ENCODE measurements at places on chromosomes 2 and 18.

DNA sequence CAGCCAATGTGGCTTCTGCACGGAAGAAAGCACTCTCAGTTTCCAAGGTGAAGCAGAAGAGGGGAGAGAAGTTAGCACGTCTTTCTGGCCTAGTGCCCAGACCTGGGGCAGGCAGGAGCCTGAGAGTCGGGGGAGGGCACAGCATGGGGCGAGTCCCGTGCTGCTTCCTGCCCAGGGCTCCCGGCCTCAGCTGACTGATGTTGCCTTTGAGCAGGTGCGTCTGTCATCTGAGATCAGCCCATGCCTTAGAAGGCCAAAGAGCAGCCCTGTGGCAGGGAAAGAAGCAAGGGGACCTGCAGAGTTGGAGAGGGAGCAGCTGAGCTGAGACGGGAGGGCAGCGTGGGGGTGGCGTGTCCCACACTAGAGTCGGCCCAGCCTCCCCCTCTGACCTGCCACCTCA lies 3.3 kb downstream of the KCNIP3 start:
- no peak for DNase-seq

GRCh38 chr18:7172611-7173010 lies 55.0 kb upstream of the LAMA1 start:
- no peak for DNase-seq

DNA sequence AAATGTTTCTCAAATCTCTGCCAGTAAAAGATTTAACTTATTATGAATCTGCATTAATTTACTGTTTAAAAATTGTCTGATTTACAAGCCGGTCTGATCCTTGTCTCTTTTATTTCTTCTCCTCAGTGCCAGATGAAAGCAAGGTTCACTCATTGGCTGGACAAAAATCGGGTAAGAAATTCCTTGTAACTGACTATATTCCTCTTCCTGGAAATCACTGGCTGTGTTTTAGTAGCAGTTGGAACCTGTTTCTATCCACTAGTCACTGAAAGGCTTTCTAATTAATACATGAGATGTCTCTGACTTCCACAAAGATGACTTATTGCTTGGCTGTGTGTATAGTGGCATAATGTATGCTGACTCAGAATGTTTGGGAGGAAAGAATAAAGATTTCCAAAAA lies 436.6 kb upstream of the NRP2 start:
- no peak for DNase-seq

DNA sequence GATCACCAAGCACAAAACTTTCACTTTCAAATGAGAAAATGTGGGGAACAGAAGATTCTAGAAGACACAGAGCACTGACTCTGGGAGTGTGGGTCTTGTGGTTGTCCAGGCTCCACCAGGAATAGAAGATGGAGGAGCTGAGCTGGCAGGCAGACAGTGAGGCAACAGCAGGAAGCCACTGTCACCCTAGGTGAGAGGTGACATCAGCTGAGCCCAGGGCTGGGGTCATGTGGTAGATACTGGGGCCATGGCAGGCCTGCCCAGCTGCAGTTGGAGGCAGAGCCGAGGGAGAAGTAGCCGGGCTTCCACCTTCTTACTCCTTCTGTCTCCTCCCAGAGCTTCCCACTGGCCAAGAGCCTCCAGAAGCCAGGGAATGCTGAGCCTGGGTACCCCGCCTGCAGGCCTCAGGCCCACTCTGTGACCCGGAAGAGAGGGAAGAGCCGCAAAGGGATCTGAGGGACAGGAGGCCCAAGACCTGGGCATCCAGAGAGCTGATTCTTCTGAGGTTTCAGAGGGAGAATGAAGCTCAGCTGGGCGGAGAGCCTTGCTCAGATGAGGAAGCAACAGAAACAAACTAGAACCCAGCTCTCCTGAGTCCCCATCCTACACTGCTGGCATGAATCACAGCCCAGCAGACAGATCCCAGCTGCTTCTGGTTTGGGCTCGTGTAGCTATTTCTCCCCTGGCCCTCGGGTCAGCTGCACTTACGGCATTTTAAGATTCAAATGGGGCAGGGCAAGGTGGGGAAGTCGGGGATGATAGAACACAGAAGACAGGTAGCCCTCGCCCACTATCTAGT lies 39.8 kb upstream of the ASAP2 start:
- DNase-seq: no peak

- no peak for DNase-seq
Measured at GRCh38 chr18:55547705-55548056, 40.3 kb downstream of the TCF4 start.

- no peak for DNase-seq
Measured at GRCh38 chr2:29900971-29901633, 20.3 kb downstream of the ALK start.

- no peak for DNase-seq
Measured at GRCh38 chr2:64875368-64875767, 113.8 kb upstream of the SLC1A4 start.

Data from HTR-8/SVneo (cell line).